Right forelimb (tissue), 1 donor: ENCODE measurements at places on chromosomes 1 and 21.
A peak's percentile ranks its signal among the peaks of the same experiment; 100 is the strongest.

DNA sequence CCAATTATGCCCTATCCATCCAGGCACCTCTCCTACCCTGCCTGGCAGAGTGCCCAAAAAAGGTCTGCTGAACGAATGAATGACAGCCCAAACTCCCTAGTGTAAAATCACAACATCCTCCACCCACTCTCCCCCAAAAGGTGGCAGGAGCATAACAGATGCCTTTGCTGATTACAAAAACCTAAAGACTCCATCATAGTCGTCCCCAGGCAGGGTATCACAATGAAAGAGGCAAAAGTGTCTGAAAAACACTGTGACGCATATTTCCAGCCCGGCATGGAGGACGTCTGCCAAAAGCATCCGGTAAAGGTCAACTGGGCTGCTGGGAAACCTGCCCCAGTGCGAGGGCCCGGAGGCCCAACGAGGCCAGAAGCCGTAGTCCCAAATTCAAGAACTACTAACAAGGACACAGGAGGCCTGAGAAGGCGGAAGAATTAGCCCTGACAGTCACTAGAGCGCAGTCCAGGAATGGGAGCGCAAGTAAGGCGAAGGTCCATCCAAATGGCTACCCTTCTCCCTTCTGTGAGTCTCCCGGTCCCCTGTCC is 576 bp downstream of the SMIM12 start:
- DNase-seq = peak; percentile 55

GRCh38 chr1:228753786-228754360 is 18.6 kb downstream of the RHOU start:
- DNase-seq = no peak

DNA sequence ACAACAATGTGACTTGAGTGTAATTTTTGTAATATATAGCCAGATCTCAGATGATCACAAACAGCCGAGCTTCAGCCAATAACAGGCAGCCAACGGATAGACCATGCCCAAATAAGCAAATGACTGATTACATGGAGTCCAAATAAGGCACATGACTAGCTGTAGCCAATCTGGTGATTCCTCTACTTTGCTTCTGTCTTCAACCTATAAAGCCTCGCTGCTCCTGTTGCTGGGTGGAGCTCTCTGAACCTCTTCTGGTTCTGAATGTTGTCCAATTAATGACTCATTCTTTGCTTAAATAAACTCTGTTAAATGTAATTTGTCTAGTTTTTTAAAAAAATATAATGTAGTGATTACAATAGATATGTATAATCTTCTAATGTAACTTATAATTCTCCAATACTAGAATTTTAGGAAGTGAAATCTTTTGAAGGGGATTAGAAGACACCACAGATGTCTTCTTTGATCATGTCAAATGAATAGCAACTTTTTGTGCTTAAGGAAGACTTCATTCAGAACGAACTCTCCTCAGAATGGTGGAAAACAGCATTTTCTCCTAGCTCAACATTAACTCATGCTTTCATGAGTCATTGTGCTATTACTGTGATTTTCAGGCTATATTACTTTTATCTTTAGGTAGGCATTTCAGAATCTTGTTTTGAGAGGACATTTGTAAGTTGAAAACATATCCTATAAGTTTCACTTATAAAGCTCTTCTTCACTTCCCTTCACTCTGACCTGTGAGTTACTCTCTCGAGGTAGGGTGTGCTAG is 857.8 kb upstream of the B3GALT2 start:
- DNase-seq = no peak

DNA sequence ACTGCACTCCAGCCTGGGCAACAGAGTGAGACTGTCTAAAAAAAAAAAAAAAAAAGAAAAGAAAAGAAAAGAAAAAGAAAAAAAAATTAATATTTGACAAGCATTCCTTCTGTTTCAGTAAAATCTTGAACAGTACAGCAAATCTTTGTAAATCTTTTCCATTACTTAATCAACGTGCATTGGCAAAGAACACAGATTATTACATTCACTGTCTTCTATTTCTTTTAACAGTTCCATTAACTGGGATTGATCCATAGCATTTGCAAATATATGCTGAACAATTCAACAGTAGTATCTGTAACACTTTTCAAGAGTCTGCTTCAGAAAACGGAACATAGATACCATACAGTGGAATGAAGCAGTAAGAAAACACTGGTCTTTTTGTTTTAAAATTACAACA is 9.8 kb downstream of the SAMD13 start:
- DNase-seq = no peak

- DNase-seq = no peak
Observed at GRCh38 chr1:244218220-244218619, 167.1 kb downstream of the ZBTB18 start.

GRCh38 chr1:3159121-3159520 is 90.1 kb downstream of the PRDM16 start:
- DNase-seq = no peak

DNA sequence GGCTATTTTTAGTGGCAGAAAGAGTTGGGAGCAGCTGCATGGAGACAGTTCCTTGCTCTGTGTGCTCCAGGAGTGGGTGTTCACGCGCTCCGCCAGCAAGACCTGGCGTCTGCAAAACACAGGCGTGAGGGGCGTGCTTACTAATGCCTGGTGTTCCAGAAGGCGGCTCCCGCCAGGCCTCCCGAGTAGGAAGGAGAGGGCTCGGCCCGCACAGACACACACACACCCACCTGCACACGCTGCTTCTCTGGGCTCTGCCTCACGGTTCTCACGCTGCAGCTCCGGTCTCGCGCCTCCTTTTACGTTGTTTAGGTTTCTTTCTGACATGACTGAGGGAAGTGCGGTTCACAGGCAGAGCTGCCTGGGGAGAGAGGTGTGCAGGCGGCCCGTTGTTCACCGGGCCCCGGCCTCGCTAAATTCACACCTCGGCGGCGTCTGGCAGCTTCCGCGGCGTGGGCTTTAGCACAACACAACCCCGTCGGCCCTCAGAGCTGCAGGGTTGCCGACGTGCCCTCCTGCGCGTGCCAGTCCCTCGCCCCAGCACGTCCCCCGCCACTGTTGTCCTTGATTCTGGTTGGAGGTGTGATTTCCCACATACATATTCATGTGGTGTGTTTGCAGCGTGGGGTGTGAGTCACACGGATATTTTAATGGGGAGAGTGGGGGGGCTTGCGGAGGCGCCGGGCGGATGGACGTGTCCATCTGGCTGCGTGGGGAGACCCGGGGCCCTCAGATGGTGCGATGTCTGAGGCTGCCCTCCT is 77.0 kb downstream of the SKI start:
- peak; percentile 70 for DNase-seq

DNA sequence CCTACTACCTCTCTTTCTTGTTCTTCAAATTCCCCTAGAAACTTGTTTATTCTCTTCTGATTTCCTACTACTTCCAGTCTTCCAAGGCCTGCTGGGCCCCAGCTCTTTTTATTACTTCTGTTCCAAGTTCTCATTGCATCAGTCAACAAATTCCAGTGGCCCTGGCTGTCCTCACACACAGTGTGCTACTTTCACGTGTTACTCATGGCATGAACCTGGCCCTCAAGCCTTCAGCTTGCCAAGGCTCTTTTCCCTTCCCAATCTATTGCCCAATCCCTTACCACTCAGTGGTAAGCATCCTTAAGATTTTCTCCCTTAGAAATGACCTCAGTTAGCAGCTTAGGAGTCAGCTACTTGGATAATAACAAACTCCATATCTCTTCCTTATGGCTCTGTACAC is 613.5 kb downstream of the LMO4 start:
- DNase-seq = no peak

DNA sequence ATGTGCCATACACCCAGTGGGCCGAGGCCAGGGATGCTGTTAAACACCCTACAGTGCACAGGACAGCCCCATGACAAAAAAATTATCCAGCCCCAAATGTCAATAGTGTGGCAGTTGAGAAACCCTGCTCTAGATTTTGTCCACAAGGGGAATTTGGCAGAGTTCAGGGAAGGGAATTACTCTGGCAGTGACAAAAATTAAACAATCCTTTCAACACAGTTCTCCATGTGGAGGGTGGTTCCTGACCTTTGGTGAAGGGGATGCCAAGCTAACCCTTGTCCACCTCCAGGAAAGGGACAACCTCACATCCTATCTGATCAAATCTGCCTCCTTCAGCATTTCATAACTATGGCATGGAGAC is 28.4 kb upstream of the CD84 start:
- DNase-seq = no peak

DNA sequence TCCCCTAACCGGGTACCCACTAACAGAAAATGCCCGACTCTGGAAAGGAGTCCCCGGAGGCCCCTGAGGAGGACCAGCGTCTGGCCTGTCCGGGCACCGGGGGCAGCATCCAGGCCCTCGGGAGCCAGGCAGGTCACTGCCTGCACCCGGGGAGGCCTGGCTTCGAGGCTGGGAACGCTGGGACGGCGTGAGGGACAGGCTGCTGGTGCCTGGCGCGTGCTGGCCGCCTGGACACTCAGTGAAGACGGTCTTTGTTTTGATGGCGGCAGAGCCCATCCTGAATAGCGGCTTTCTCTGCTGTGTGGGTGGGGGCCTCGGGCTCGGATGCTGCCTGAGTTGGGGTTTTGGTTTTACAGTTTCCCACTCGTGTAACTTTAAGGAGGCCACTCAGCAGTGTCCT is 37.6 kb downstream of the PRKCZ start:
- DNase-seq = no peak

DNA sequence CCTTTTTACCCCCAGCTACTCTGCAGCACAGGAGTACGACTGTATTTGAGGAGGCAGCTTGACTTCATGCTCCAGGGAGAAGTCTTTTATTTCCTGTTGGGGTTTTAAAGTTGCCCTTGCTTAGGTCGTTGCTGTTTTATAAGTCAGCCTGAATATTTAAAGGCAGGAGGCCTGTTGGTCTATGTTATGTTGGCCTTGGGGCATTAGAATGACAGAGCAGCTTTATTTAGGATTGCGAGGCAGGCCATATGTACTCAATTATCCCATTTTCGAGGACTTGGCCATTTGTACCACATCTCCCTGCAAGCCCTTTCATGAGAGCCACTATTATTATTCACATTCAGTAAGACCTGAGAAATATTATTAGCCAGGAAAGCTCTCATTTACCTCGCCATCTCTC is 47.0 kb downstream of the KIF26B start:
- DNase-seq = no peak

- no peak for DNase-seq
Observed at GRCh38 chr1:22848405-22848804, 124.3 kb downstream of the LACTBL1 start.

DNA sequence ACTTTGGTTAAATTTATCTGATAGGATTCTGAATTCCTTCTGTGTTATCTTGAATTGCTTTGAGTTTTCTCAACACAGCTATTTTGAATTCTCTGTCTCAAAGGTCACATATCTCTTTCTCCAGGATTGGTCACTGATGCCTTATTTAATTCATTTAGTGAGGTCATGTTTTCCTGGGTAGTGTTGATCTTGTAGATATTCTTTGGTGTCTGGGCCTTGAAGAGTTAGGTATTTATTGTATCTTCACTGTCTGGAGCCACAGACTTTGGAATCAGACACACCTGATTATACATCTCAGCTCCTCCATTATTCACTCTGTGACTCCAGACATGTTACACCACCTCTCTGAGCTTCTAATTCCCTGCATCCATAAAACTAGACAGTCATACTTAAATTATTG is 34.2 kb upstream of the ETS2 start:
- no peak for DNase-seq

DNA sequence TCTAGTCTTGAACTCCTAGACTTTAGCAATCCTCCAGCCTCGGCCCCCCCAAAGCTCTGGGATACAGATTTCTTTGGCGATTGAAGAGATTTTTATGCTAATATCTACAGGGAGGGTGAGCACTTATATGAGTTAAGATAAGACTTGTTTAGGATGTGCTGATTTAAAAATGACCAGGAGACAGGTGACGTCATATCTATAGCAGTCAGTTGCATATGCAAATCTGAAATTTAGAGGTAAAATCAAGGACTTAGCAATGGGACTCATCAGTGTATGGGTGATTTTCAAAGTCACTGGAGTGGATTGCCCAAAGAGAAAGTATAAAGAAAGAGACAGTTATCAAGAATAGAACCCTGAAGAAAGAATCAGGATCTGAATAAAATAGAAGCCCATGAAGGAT is 394.5 kb downstream of the ADGRL2 start:
- DNase-seq = no peak

GRCh38 chr1:41319807-41320711 is 41.2 kb upstream of the FOXO6 start:
- DNase-seq = no peak

- DNase-seq = peak; percentile 59
Observed at GRCh38 chr1:153922076-153922971, 448 bp downstream of the GATAD2B start.

- DNase-seq = peak; percentile 81
Observed at GRCh38 chr1:209435654-209436566, 147.6 kb upstream of the CAMK1G start.

DNA sequence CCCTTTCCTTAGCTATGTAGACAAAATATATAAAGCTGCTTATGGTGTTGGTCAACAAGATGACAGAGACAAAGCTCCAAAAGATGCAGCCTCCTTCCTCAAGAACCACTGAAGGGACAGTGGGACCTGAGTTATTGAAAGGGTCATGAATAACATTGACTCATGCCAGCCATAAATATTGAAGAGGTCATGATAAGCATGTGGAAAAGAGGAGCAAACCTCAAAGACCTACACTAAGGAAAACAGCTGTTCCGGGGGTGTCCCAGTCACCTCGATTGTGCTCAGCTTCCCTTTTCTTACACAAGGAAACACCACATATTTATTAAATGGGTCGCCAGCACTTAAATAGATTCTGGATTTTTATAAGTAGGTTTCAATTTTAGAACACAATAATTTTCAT is 112.9 kb downstream of the PTPRC start:
- no peak for DNase-seq

GRCh38 chr1:160226623-160227022 is 21.4 kb downstream of the PEA15 start:
- no peak for DNase-seq

DNA sequence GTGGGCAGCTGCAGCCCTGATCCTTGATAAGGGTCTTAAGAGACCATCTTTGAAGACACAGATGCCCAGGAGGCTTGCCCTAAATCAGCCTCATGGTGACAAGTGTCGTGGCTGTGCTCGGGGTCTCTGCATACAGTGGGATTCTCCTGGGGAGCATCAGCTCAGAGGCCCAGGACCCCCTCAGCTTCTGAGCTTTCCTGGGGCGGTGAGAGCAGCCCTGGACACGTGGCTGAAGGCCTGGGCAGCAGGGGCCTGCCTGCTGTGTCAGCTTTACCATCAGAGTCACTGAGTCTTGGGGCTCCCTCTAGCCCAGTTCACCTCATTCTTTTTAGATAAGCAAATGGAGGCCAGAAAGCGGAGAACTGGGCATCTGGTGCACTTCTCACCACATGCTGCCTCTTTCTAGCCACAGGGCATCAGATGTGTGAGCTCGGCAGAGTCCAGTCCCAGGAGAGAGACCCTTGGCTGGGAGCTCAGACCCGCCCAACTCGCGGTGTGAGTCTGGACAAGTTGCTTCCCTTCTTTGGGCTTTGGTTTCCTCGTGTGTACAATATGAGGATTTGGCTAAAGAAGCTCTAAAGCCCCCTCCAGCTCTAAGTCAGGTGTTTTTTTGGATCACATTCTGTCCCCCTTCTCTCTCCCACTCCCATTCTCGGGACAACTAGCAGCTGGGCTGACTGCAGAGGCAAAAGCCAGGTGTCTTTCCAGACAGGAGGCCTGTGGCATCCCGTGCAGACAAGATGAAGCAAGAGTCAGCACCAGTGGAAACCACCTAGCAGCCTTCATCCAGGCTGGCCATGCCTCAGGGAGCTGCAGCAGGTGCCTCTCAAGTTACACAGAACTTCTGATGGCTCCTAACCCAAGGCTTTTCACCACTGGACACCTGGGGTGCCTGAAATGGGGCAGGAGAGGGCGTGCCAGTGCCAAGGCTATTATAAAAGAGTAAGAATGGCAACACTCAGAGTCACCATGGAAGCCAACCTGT is 119.1 kb downstream of the KCNN3 start:
- DNase-seq = no peak

- no peak for DNase-seq
Observed at GRCh38 chr1:248730507-248731335, 24.8 kb downstream of the LYPD8 start.
